CD4-positive, alpha-beta memory T cell (primary cell): ENCODE measurements at places on chromosomes 1 and 21. TPM values are rescaled to one million over a fixed set of nuclear protein-coding genes. Genes with fewer than 3 reads are reported as not detected.
A peak's percentile ranks its signal among the peaks of the same experiment; 100 is the strongest.

GRCh38 chr1:153659656-153660055, 1.2 kb downstream of the SNAPIN start:
- DNase-seq: no peak

GPR3 gene
- not detected for polyA plus RNA-seq

GRCh38 chr21:46152927-46153246, 2.5 kb downstream of the FTCD start:
- DNase-seq: no peak

- no peak for DNase-seq
Measured at GRCh38 chr1:179976970-179977651, 22.5 kb downstream of the CEP350 start.

GRCh38 chr1:118992868-118993699, 4.9 kb upstream of the TBX15 start:
- DNase-seq: no peak

DNA sequence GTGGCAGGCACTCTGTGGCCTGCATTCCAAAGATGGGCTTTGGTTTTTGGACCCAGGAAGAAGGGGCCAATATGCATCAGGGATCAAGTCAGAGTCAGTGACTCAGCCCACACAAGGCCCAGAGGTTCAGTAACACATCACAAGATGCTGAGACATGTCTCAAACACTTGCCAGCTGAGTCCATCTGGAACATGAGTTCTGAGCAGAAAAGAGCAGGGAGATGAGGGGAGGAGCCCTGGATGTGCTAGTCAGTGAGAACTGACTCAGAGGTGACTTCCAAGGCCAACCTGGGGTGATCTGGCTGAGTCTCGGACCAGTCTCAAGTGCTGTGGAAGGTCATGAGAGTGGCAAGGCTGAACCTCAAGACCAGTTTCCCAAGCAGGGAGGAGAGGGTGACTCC, 150.1 kb downstream of the CDC7 start:
- DNase-seq: no peak

KCNJ9 gene
- polyA plus RNA-seq: not detected

DNA sequence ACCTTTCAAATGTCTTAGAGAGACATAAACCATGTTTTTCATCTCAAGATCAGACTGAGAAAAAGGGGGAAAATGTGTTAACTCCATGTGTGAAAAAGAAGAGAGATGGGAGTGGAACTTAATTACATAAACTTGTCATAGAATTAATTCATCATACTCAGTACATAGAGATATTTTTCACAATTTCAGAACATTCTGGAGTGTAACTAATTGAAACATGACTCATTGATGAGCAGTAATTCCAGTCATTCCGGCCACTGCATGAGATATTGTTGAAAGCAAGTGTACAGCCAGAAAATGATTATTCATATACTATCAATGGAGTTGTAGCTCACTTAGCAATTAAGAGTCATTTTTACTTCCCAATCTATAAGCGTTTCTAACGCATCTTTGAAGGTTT, 739.3 kb downstream of the LTN1 start:
- no peak for DNase-seq

DNA sequence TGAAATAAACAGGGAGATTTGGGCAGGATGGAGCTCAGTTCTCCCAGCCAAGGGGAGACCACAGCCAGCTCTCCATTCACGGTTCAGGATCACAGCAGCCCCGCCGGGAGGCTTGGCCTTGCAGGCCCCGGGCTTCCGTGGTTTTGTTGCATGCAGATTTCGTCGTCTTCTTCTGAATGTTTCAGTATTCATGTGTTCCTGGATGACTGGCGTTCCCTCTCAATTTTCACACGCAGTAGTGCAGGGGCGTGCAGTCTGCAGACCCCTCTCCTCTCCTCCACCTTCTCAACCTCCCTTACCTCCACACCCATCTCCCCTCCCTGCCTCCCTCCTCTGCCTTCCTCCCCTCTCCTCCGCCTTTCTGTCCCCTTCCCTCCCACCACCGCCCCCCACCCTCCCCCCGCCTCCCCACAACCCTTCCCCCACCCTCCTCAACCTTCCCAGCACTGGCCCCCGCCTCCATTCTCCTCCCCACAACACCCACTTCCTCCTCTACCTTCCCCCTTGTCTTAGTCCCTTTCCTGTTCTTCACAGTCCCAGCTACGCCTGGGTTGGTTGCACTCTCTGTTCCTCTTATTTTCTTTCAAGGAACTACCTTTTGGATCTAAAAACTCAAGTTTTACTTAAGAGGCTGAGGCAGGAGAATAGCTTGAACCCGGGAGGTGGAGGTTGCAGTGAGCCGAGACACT, 8.4 kb upstream of the SLC19A1 start:
- DNase-seq: peak; percentile 37

GRCh38 chr1:1630965-1631781, 800 bp upstream of the MMP23B start:
- no peak for DNase-seq

DNA sequence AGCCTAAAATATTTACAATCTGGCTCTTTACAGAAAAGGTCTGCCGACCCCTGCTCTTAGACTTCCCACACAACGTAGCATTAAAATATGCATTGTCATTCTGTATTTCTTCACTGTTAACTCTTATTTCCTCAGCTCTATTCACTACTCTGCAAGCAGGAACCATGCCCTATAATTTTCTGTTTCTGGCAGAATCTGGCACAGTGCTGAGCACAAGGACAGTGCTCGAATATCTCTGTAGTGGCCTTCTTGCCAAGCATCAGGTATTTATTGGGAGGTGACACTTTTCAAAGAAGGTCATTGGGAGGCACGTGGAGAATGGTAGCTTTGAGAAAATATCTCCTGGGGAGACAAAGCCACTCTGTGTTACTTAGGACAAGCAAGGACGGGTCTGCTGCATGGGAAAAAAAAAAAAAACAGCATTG, 77.9 kb downstream of the PSMG1 start:
- no peak for DNase-seq

GUCA2A gene
- not detected for polyA plus RNA-seq

- no peak for DNase-seq
Measured at GRCh38 chr1:85134583-85135391, 66.0 kb downstream of the SYDE2 start.
